Suppressor macrophage treated with lipopolysaccharide for 1 hour (primary cell): ENCODE measurements at places on chromosomes 3 and 15.

DNA sequence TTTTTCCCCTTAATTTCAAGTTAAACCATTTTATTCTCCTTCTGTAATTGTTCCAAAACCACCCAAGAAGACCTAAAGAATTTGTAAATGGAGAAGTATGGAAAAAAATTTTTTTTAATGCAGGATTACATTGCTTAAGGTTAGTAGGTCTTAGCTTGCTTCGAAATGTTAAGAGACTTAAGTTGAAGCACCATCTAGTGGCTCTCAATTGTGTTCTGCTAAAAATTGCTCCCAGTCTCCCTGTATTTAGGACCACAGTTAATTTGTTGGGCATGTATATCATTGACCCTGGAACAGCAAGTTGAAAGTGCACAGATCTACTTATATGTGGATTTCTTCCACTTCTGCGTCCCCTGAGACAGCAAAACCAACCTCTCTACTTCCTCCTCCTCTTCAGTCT is 32.4 kb downstream of the CD200R1L start:
- DNase-seq, result peak; percentile 32

- no peak for DNase-seq
These were observed 470.4 kb downstream of the LPP start for GRCh38 chr3:188624384-188624783.

GRCh38 chr3:69493157-69493556 is 107.3 kb upstream of the FRMD4B start:
- DNase-seq, result no peak

GRCh38 chr15:68224546-68225250 is 4.8 kb downstream of the CLN6 start:
- no peak for DNase-seq

- DNase-seq, result peak; percentile 98
These were observed at the start of gene RPL22L1 for GRCh38 chr3:170869645-170870593. Gene RPL22L1 (minus strand): TSS chr3:170870195. CDS start chr3:170870167, 28 bp downstream.

DNA sequence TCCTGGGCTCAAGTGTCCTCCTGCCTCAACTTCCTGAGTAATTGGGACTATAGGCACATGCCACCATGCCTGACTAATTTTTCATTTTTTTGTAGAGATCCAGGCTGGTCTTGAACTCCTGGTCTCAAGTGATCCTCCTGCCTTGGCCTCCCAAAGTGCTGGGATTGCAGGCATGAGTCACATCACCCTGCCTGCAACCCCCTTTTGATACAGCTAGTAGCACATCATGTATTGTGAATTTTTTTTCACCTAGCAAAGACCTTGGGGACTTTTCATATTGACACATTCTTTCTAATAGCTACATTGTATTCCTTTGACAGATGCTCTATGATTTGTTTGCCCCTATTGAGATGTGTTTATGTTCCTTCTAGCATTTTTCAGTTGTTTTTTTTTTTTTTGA is 14.2 kb downstream of the IRAK2 start:
- DNase-seq, result no peak

- DNase-seq, result no peak
These were observed 62.6 kb downstream of the RGMA start for GRCh38 chr15:93026380-93026817.

DNA sequence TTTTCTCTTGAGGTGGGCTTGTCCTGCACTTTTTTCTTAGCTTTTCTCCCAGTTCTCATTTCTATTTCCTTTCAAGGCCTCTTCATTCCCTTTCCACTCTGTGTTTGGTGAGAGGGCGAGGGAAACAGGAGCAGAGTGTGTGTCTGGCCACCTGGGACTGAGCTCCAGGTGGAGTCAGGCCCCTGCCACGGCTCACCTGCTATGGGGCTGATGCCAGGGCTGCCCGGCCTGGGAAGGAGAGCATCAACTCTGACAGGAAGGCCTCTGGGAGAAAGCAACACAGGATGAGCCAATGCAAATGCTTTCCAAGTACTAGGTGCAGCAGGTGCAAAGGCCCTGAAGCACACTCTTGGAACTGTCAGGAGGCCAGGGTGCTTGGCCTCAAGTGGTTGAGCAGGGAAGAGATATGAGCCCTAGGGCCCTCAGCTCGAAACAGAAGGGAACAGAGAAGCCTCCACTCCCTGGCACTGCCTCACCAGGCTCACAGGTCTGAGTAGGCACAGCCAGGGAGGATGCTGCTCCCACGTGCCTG is 27.3 kb upstream of the DUSP7 start:
- no peak for DNase-seq

DNA sequence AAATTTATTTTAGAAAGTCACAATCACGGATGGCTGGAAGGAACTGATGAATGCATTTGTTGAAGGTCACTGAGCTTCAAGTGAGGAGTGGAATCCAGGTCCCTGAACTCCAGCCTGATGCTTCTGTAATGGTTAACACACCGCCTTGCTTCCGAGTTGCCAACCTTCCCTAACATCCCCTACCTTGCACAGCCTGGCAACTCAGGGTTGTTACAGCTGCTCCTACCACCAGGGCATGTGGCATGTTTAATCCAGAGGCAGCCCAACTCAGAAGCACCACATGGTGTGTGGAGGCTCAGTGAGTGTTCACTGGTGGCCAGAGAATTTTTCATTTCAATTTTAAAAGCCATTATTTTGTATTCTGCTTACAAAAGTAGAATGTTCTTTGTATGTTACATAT is 4.9 kb downstream of the TM2D3 start:
- DNase-seq, result no peak

DNA sequence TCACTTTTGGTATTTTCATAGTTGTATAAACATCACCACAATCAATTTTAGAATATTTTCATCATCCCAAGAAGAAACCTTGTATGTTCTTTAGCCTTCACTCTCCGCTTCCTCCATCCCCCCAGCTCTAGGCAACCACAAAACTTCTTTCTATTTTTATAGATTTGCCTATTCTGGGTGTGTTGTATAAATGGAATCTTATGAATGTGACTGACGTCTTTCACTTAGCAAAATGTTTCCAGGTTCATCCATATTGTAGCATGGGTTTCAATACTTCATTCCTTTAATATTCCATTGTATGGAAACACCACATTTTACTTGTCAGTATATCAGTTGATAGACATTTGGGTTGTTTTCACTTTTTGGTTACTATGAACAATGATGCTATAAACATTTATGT is 335.8 kb upstream of the GOLIM4 start:
- no peak for DNase-seq

- DNase-seq, result peak; percentile 38
These were observed 12.2 kb upstream of the IDH2 start for GRCh38 chr15:90114451-90114901.

- no peak for DNase-seq
These were observed 270.2 kb downstream of the SHOX2 start for GRCh38 chr3:157836022-157836421.

GRCh38 chr15:43249236-43249635 is 17.5 kb downstream of the TGM5 start:
- DNase-seq, result no peak

DNA sequence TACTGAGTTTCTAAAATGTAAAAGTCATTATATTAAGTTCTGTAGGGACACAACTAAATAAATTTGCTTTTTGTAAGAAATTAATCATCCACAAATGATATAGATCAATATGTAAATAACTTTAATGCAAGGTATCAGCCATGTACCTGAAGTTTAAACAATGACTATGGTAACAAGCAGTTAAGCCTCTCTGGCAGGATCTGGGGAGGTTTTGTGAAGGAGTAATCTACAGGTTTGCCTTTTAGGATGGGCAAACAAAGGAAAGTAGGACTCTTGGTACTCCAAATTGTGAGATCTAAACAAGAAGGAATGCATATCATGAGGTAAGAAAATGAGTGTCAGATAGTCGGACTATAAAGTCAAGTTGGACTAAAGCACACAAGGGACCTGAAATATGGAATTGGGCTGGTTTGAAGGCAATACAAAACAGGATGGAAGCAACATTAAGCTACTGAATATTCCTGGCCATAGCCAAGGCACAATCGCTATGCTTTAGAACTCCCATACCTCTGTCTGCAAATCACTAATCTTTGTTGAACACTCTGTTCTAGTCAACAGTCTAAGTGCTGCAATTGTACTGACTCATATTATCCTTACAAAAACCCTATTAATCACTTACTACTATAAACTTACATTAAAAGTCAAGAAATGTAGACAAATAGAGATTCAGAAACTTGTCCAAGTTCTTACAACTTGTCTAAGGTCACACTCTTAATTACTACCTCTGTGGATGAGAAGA is 412.8 kb downstream of the DIPK2A start:
- no peak for DNase-seq

DNA sequence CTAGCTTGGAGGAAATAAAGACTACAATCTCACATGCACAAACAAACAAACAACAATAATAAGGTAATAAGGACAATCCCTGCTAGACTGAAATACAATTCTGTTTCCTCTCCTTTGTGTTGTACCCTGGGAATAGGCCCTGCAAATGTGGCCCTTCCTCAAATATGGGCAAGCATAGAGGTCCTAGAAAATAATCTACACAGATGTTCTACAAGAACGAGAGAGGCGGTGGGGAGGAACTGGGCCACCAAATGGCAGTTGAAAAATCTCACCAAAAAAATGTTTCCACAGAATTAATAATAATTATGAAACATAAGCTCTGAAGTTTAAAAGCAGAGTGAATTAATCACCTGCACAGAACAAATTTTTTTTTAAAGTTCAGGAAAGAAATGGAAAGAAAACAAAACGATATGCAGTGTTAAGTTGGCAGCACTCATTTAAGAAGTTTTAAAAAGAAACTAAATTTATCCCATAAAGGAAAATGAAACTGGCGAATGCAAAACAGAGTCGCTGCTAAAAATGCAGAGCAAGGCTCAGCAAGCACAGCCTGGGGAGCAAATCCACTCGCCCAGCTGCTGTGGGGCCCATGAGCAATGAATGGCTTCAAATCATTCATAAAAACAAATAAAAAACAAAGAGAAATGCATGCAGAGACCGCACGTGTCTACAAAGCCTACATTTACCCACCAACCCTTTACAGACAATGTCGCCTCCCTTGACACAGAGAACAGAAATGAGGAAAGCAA is 475.4 kb downstream of the OCA2 start:
- no peak for DNase-seq

DNA sequence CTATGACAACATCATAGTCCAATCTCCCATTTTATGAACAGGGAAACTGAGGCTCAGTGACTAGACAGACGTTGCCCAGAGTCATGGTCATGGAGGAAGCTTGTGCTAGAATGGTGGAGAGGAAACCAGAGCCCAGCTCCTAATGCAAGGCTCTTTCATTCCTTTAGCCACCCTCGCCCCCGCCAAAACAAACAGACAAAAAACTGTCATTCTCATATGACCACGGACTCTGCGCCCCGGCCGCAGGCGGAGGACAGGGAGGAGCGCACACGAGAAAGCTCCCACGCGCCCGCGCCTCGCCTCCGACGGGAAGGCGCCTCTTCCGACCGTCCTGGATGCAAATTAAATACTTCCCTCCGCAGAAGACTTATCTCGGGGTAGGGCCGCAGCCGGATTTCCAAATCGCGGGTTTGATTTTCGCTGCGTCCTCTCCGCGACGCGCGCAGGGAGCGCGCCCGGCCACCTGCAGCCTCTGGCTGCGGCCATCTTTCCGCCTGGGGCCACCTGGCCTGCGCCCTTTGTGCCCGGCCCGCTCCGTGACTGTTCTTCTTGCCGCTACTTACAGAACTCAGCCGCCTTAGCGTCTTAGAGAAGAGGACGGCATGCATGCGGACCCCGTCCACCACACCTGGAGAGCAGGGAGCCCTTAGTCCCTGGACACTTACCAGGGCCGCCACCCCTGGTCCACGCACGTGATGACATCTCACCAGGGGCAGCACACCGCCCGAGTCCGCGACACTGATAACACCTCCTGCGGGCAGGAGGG is 670 bp upstream of the ATP13A3 start:
- peak; percentile 98 for DNase-seq

- peak; percentile 54 for DNase-seq
These were observed 1.9 kb downstream of the SLC33A1 start for GRCh38 chr3:155852341-155852740.

GRCh38 chr3:183195266-183195665 is 32.7 kb upstream of the LAMP3 start:
- DNase-seq, result no peak

DNA sequence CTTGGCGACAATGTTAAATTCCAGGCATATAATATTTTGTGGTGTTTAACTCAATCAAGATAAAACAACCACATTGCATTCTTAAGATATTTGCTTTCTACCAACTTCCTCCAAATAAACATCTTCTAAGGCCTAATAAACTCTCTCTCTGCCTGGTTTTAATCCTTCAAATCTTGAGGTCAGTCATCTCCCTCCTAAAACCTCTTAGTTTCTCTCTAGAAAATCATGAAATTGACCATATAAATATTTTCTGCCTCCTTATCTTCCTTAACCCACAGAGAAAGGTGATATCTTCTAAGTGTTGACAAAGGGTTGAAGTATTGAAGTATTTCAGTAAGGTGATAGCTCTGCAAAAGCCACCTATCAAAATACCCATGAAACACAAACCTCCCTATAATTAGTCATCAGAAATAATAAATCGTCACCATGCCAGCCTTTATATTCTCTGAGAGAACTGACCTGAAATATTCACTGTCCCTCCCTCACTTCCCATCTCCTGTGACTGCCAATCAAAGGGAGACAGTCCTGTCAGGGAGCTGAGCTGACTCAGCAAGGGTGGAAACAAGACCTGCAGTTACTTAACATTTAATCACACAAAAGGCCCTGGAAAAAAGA is 1261.1 kb downstream of the ROBO1 start:
- DNase-seq, result no peak

- no peak for DNase-seq
These were observed 46.0 kb downstream of the SLC7A14 start for GRCh38 chr3:170539897-170540296.

DNA sequence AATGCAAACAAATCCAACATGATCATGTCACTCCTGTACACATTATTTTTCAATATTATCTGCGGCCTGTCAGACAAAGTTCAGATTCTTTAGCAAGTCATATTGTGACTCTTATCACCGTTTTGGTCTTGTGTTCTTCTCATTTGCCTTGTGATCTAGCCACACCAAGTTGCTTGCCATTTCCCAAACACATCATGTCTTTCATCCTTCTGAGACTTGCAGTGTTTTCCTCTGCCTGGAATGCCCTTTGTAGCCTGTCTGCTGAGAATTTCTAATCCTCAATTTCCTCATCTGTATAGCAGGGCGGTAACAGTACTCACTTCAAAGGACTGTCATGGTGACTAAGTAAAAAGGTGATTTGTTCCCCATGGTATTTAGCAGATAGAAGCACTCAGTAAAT is 135.0 kb downstream of the GREM1 start:
- DNase-seq, result no peak

DNA sequence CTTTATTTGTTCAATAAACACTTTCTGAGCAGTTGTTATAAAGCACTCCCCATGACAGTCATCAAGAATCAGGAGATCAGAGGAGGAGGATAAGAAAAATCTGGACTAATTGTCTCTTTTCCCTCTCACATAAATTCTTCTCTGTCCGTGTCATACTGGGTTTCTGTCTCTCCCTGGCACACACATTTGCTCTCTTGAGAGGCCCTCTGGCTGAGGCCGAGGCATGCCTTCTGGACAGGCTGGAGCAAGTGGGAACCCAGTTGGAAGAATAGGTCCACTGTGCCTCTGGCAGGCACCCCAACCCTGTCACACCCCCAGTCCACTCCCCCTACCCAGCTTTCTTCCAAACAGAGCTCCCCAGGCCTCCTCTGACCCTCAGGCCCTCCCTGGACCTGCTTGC is 315.8 kb downstream of the UACA start:
- no peak for DNase-seq
